ENCODE measurements at places on chromosomes 6 and 20.

GRCh38 chr6:53369876-53370515 is 21.2 kb upstream of the ELOVL5 start:
- DNase-seq, result no peak

GRCh38 chr20:47527004-47527800 is 25.5 kb downstream of the NCOA3 start:
- no peak for DNase-seq

DNA sequence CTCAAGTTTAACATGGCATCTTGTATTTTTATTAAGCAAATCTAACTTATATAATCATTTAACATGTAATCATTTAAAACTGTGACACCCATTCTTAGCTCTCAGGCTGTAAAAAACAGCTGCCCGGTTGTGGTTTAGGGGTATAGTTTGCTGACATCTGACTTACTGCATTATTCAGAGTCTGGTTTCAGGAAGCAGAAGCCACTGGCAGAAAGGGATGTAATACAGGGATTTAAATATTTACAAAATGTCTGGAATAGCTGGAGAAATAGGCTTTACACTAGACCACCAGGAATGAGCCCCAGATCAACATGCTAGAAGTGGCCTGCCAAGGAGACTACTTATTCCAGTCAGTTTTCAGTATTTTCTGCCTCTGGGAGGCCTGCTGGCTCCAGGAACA is 421.1 kb downstream of the CD109 start:
- no peak for DNase-seq

- DNase-seq, result no peak
Observed at GRCh38 chr6:130604841-130605399, 222.3 kb upstream of the SMLR1 start.

DNA sequence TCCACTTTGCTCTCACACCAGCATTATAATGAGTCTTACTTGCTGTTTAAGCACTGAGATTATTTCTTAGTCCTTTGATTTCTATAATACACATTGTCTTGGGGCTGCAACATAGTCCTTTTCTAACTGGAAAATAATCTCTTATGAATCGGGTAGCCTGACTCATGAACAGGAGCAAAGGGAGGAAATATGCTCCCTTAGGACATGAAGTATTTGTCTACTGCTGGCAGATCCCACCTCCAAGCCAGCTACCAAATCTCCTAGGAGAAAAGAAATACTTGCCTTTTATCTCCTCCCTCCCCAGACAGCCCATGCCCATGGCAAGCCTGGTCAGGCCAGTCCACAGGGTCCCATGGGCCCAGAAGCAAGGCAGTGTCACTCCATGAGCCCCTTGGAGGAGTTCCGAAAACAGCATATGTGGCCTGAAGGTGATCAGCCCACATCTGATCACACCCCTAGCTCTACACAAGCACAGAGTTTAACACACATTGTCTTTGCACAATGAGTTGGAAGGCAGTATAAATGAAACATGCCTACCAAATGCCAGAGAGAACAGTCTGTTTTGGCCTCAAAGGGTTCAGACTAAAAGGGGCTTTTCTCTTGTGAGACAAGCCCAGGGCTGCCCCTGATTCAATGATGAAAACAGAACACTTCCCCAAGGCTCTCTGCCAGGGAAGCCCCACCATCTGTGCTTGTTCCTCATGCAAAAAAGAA is 37.1 kb upstream of the SLC4A11 start:
- DNase-seq, result no peak

- DNase-seq, result no peak
Observed at GRCh38 chr20:15656124-15656523, 917.1 kb downstream of the KIF16B start.

GRCh38 chr6:2522521-2522920 is 228.2 kb downstream of the MYLK4 start:
- no peak for DNase-seq

DNA sequence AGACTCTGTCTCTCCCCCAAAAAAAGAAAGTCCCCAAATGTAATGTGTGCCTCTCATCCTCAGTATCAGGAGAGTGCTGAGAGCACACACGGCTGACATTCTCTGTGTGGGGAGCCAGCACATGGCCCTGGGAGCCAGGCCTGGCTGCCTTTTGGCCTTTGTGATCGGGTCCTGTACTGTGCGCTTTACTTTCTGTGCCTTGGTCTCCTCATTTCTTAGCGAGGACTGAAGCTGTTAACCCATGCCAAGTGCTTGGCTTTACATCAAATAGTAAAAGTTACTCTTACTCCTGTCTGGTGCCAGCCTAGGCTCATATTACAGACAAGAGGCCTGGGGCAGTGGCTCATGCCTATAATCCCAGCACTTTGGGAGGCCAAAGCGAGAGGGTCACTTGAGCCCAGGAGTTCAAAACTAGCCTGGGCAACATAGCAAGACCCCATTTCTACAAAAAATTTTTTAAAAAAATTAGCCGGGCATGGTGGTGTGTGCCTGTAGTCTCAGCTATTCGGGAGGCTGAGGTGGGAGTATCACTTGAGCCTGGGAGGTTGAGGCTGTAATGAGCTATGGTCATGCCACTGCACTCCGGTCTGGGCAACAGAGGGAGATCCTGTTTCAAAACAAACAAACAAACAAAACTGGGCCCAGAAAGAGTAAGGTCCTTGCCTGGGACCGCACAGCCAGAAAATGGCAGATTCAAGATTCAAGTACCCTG is 50.3 kb downstream of the SNAI1 start:
- DNase-seq, result no peak

GRCh38 chr6:66662721-66663507 is 955.9 kb upstream of the EYS start:
- no peak for DNase-seq

GRCh38 chr6:10961837-10962236 is 75.0 kb downstream of the SYCP2L start:
- DNase-seq, result no peak

DNA sequence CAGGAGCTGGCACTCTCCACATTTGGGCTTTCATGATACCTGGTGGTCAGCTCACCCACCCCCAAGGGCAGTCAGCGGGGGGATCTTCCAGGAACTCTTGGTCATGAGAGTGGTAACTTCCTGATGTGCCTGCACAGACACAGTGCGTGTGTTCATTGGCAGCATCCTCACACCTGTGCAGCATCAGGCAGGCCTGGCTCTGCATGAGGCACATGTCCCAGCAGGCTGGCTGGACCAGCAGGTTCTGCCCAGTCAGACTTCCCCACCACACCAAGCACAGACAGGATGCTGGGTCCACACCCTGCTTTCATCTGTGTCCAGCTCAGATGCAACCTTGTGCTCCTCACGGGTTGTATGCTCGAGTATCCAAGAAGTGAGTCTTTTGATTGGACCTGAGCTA is 15.7 kb upstream of the UNC93A start:
- DNase-seq, result no peak

- no peak for DNase-seq
Observed at GRCh38 chr6:17930321-17930993, 57.0 kb downstream of the KIF13A start.

Data from activated CD8-positive, alpha-beta memory T cell treated with anti-CD3 and anti-CD28 coated beads, Interleukin-2, amount 50 U/mL, for 4 hours (primary cell).